Activated CD4-positive, alpha-beta T cell treated with anti-CD3 and anti-CD28 coated beads, Interleukin-2, Interleukin-6, amounts not matched to agents 100 ng/mL and 50 ng/mL, durations not matched to agents 16 hours and 8 hours (primary cell): ENCODE measurements at places on chromosomes 2 and 18.

GRCh38 chr2:191166111-191166755 lies 15.4 kb upstream of the STAT4 start:
- DNase-seq = no peak

DNA sequence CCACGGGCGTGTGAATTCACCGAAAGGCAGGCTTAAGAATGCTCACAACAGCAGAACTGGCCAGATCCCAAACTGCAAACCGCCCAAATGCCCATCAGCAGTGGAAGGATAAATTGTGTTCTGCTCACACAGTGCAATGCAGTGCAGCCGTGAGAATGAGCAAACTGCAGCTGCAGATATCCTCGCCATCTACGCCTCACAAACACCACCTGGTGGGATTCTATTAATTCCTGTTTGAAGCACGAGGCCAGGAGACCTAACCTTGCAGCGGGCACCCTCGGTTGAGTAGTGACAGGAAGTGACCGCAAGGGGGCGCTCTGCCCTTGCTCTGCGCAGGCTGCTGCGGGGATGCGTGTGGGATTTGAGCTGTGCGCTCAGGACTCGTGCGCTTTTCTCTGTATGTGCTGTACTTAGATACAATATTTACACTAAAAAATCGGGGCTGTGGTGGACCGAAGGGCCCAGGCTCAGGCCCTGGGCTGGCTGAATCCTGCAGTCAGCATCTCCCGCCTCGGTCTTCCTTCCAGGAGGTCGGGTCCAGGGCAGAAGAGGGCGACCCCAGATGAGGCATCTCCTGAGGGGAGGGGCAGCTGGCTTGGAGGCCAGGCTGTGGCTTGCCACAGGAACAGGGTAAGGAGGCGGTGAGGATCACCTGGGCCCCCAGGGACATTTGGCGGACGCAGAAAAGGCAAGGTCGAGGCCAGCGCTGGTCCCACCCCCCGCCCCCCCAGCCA lies 19.8 kb upstream of the PDIA6 start:
- DNase-seq = peak; percentile 87

DNA sequence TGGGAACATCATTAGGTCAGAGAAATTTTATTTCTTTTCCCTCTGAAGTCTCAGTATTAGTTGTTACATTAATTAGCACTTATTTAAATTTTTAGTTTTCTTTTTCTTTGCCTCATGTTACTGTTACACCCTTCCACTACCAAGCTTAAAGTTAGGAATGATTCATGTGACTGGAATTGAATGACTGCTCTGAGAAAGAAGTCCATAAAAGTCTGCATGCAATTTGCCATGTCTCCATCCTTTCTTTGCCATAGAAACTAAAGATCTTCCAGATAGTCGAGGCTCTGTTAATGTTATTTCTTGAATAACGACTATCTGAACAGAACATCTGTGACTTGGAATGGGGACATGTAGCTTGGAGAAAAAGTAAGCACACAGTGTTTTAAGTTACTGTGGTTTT lies 1269.8 kb upstream of the PIK3C3 start:
- DNase-seq = no peak

- DNase-seq = no peak
Observed at GRCh38 chr2:97005353-97005752, 19.0 kb upstream of the FAM178B start.

- no peak for DNase-seq
Observed at GRCh38 chr2:234950730-234951663, 820 bp upstream of the SH3BP4 start.

DNA sequence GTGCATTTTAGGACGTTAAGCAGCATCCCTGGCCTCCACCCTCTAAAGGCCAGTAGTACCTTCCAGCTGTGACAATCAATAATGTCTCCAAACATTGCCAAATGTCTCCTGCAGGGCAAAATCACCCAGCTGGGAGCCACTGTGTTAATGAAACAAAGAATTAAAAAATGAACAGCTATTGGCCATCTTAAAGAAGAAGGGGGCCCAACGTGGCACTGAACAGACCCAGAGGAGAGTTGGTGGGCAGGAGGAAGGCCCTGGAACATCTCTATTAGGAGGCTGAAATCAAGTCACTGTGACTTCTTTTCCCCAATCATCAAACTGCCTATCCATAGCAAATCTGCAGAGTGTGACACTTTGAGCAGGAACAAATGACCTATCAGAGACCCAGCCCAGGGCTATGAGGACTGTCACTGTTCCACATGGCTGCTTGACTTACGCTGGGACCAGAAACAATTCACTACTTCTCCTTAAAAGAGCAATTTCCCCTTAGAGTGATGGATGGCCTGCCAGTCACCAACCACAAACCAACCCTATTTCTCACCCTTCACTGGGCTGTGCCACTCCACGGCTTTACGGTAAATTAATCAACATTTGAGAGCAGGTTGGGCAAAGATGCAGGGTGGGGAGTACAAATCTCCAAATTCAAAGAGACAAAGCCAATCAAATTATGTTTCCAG lies 35.2 kb upstream of the TEX51 start:
- no peak for DNase-seq

- DNase-seq = no peak
Observed at GRCh38 chr2:233197022-233197421, 54.5 kb upstream of the ATG16L1 start.

- no peak for DNase-seq
Observed at GRCh38 chr2:13638181-13638580, 921.4 kb downstream of the TRIB2 start.

GRCh38 chr2:47272031-47272864 lies 117.1 kb upstream of the STPG4 start:
- peak; percentile 61 for DNase-seq

DNA sequence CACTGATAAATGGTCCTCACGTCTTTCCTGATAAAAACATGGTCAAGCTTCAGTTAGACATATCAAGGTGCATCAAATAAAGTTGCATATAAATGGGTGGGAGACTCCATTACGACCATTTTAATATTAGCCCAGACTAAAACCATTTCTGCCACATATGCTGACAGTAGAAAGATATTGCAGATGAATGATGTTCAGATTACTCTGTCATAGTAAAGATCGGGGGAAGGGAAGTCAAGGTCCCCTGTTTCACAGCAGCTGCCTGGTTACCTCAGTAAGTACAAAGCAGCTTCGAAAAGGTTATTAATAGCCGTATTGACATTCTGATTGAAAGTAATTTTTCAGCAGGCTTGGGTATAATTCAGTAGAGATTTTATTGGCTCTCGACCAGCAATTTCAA lies 927.7 kb upstream of the CDH2 start:
- no peak for DNase-seq

GRCh38 chr2:219777388-219777787 lies 150.0 kb downstream of the SLC4A3 start:
- DNase-seq = no peak

DNA sequence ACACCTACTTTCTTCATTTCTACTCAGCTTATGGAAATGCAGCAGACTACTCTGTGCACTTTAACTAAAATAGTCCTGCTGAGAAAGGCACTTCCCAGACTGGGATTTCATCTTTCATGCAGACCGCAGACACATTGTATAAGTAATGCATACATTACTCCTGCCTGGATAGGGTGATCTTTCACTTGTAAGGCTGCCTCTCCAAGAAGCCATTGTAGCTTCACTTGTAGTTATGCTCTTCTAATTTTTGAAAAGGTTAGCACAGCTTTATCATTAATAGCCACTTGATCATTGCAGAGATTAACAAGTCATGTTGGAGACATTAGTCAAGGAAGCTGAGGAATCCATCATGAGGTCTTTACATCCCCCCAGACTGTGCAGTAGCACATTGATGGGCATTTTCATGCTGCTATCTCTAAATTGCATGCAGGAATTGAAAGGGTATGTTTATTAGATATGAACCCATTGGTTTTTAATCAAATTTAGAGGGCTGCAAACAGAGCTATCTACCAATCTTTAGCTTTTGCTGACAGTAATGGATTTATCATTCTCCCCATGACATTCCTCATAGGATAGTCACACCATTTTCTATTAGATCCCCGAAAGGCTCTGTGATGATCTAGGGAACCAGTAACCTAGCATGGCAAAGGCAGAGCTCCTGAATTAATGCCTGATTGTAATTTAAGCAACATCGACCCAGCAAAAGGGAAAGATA lies 1074.7 kb upstream of the NXPH2 start:
- no peak for DNase-seq

- no peak for DNase-seq
Observed at GRCh38 chr2:96692094-96692971, 47.5 kb downstream of the LMAN2L start.

GRCh38 chr18:77777163-77777562 lies 527.5 kb downstream of the GALR1 start:
- DNase-seq = no peak

DNA sequence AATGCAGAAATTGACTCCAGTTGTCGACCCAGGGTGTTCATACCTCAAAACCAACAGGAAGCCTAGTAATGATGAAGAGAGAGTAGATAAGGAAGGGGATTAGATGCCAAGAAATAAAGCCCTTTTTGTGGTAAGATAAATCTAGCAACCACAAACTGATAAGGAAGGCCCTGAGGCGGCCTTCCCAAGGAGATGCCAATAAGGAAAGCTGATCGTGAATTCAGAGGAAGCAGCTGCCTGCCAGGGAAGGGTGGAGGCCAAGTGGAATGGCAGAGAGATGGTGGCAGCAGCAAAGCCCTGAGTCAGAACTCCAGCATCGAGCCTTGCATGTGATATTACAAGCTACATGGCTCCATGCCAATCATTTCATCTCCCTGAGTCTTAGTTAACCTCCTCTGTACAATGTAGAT lies 126.3 kb downstream of the IRS1 start:
- DNase-seq = no peak

- DNase-seq = no peak
Observed at GRCh38 chr2:50556934-50557575, 474.9 kb downstream of the NRXN1 start.

DNA sequence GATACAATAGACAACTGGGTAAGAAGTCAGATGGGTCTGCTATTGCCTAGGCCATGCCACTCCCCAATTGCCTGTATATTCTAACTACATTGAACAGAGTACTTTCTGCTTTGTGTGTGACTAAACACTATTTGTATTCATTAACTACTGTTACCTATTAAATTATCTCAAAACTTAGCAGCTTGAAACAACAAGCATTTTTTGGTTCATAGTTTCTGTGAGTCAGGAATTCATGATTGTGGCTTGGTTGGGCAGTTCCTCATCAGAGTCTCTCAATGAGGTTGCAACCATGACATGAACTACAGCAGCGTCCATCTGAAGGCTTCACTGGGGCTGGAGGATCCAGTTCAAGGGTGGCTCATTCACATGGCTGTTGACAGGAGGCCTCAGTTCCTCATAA lies 205.7 kb downstream of the EN1 start:
- DNase-seq = no peak

GRCh38 chr2:161367675-161368074 lies 48.4 kb upstream of the TBR1 start:
- DNase-seq = no peak

DNA sequence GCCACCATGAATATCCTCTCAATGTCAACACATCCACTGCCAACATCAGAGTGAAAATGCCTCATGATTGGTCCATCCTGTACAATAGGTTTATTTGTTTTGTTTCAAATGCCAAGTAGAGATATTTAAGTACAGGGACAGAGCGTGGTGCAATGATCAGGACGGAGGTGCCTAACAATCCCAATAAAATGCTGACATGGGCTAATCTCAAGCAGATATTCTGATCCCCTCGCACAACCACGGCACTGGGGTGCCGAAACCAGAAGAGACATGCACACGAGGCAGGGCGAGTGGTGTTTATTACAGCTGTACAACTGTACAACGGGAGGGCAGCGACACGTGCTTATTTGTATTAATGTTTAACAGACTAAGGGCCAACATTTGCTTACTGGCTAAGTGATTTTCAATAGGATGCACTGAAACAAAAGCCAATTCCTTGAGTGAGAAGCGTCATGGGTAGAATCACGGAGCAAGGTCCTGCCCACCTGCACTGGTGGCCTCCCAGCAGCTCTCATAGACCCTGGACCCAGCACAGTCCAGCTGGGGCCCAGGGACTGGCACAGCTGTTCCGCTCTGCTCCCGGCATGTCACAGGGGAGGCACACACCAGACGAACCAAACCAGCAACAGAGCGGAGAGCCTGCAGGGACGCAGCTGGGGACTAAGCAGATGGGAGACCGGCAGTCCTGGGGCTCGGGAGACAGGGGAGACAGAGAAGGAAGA lies 101.4 kb downstream of the HDAC4 start:
- no peak for DNase-seq

DNA sequence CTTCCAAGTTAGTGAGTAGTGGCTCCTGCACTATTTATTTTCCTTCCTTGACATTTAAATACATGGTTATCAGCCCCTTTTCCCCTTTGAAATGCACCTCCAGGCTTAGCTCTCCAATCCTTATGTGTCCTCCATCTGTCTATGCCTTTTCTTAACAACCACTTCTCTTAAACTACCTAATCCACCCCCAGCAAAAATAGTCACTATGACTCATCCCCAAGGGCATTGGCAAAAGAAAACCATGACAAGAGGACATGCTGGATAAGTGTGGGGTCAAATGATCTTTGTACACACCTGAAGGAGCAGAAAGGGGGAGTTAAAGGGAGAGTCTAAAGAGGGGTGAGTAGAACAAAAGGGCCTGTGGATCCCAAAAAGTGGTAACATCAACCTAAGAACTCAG lies 127.2 kb downstream of the ANKRD44 start:
- DNase-seq = no peak

GRCh38 chr18:11074889-11075288 lies 74.5 kb downstream of the PIEZO2 start:
- no peak for DNase-seq

GRCh38 chr18:47686806-47687205 lies 243.7 kb downstream of the SMAD2 start:
- no peak for DNase-seq

DNA sequence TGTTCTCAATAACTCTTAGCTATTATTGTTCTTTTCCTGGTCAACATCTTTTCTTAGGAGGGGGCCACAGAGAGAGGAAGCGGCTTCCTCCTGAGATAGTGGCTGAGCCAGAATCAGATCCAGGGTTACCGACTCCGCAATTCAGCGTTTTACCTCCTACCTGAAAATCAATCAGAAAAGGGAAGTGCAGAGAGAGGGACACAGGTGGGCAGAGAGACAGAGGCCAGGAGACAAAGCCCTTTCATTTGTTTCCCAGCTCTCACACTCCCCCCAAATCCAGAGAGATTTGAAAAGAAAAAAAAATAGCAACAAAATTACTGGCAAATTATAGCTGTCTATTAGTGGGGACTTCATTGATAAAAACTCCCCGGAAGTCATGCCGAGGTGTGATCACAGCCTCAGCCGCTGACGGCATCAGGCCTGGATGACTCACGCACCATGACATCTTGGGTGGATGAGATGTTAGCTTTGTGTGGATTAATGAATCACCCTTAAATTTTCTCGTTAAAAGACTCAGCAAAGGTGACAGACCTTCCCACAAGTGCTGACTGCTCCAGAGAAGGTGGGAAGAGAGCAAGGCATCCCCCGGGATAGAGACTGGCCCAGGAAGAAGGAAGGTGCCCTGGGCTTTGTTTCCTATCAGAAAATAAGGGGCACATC lies 120.7 kb downstream of the LOXHD1 start:
- DNase-seq = no peak

- DNase-seq = no peak
Observed at GRCh38 chr2:98912221-98912851, 23.7 kb downstream of the CRACDL start.
